Foreskin keratinocyte (primary cell): ENCODE measurements at places on chromosomes 16 and 17.

DNA sequence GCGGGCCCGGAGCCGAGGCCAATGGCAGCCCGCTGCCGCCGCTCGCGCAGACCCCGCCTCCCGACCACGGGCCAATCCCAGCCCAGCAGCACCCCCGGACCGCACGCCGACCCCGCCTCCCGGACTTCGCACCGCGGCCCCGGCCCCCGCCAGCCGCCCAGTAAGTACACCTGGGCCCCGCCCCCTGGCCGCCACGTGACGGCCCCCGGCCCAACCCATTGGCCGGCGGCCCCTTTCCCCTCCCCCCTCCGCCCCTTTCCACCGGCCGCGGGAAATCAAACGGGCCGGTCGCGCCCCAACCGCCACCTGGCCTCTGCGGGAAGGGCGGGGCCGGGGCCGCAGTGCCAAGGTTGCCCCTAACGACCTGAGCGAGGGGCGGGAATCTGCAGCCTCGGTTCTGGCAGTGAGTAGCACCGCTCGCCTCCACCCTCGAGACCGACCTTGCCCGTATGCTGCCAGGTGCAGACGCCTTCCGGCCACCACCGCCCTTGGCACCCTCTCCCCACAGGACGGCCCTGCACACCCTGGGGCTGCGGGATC lies at the start of gene YBX2:
TSS of gene YBX2 (minus strand) at position 26 of the 540 bp plus-strand sequence. CDS start 139 bp downstream, outside the sequence.
- no peak for DNase-seq

DNA sequence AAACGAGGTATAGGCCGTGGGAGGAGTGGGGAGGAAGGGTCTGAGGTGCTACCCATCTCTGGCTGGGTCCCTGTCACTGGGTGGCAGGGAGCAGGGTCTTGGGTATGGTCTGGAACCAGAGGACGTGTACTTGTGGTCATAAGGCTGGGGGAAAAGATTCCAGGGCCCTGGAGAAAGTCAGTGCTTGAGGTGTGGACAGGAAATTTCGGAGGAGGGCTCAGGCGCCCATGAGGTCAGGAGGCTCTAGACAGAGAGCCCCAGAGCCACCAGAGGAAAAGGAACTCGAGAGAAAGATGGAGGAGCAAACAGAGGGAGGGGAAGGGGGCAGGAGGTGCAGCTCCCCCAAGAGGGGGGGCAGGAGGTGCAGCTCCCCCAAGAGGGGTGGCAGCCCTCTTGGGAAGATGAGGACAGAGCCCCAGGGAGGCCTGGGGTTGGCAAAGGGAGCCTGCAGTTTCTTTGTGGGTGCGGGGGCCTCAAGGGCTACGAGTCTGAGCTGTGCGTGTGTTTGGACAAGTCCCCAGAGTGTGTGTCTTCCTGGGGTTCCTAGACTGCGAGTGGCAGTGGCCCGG lies 683 bp upstream of the SLC7A6 start:
- DNase-seq, result no peak

GRCh38 chr17:40696651-40697072 lies 6.9 kb downstream of the KRT24 start:
- no peak for DNase-seq

GRCh38 chr17:47465165-47465564 lies 65.7 kb upstream of the NPEPPS start:
- DNase-seq, result no peak

DNA sequence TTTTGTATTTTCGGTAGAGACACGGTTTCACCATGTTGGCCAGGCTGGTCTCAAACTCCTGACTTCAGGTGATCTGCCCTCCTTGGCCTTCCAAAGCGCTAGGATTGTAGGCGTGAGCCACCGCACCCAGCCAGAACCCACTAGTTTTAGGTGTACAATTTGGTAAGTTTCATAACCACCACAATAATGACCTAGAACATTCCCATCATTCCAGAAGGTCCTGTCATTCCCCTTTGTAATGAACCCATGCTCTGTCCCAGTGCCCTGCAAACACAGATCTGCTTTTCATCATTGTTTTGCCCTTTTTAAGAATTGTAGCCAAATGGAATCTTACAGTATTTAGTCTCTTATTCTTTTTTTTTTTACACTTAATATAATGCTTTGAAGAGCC lies 35.6 kb upstream of the IRF8 start:
- DNase-seq, result no peak

- DNase-seq, result no peak
These were observed 60.9 kb downstream of the CPPED1 start for GRCh38 chr16:12742741-12743140.

- DNase-seq, result no peak
These were observed 46.6 kb downstream of the HOXB1 start for GRCh38 chr17:48484256-48484655.

DNA sequence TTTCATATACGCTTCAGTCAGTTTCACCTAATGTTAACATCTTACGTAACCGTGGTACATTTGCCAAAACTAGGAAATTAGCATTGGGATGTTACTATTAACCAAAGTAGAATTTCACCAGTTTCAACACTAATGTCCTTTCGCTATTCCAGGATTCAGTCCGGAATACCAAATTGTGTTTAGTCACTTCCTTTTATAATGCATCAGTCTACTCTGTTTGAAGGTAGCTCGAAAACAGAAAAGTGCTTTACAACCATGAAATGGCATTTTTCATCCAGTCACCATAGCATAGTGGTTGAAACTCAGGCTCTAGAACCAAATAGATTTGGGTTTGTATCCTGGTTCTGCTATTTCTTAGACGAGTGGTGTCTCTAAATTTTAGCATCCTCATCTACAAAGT lies 29.4 kb downstream of the AP2B1 start:
- no peak for DNase-seq

DNA sequence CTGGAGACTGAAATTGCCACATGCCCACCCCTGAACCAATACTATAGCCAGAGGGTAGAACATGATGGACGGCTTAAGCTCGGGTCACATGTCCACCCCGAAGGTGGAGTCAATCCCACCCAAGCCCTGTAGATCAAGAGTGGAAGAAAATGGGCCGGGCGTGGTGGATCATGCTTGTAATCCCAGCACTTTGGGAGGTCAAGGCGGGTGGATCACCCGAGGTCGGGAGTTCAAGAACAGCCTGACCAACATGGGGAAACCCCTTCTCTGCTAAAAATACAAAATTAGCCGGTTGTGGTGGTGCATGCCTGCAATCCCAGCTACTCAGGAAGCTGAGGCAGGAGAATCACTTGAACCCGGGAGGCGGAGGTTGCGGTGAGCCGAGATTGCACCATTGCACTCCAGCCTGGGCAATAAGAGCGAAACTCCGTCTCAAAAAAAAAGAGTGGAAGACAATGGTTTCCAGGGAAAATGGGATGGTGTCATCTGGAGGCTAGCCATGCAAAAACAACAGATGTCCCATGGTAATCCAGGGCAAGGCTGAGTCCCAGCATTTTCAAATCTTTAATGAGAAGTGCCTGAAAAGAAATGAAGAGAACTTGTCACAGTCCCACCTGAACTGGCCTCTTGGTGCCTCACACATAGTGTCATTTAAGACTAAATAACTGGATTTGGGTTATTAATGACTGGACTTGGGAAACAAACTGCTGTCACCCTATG lies 30.1 kb downstream of the CD300LF start:
- no peak for DNase-seq

- no peak for DNase-seq
These were observed 39.9 kb downstream of the TEKT5 start for GRCh38 chr16:10654592-10655414.

GRCh38 chr17:75571197-75571884 lies 16.3 kb upstream of the MYO15B start:
- no peak for DNase-seq

DNA sequence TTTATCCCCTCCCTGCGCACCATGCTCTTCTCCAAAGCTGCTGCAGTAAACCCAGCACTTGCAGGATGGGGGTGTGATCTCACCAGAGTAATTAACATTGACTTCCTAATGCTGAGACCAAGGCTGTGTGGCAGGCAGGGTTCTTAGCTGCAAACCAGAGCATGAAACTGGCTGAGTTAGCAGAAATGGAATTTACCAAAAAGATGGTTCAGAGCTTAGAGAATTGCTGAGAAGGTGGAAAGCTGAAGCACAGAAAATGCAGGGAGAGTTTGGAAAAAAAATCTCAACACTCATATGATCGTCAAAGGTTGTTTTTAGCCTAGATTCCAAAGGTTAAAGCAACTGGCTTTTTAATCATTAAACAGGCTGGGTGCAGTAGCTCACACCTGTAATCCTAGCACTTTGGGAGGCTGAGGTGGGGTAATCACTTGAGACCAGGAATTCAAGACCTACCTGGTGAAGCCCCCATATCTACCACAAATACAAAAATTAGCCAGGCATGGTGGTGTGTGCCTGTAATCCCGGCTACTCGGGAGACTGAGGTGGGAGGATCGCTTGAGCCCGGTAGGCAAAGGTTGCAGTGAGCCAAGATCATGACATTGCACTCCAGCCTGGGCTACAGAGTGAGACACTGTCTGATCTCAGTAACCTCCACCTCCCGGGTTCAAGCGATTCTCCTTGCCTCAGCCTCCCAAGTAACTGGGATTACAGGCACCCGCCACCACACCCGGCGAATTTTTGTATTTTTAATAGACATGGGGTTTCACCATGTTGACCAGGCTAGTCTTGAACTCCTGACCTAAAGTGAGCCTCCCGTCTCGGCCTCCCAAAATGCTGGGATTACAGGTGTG lies 6.0 kb upstream of the TXNDC11 start:
- no peak for DNase-seq

GRCh38 chr17:9259419-9259818 lies 238.1 kb downstream of the NTN1 start:
- DNase-seq, result no peak

DNA sequence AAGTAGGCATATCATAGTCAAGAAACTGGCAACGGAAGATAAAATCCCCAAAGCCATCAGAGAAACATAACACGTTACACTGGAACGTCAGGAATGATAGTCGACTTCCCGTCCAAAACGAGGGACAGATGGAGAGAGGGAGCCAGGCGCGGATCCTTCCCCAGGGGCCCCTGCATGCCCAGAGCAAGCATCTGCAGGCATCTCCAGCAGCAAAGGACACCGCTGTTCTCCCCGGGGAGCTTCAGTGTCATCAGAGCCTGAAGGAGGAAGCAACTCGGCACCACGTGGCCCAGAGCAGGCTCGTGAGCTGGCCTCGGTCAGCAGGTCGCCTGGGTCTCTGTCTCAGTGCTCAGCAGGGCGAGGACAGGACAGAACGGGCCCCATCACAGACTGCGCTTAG lies 50.1 kb downstream of the LMF1 start:
- DNase-seq, result no peak

- DNase-seq, result no peak
These were observed 150.2 kb upstream of the CACNG5 start for GRCh38 chr17:66684731-66685130.

DNA sequence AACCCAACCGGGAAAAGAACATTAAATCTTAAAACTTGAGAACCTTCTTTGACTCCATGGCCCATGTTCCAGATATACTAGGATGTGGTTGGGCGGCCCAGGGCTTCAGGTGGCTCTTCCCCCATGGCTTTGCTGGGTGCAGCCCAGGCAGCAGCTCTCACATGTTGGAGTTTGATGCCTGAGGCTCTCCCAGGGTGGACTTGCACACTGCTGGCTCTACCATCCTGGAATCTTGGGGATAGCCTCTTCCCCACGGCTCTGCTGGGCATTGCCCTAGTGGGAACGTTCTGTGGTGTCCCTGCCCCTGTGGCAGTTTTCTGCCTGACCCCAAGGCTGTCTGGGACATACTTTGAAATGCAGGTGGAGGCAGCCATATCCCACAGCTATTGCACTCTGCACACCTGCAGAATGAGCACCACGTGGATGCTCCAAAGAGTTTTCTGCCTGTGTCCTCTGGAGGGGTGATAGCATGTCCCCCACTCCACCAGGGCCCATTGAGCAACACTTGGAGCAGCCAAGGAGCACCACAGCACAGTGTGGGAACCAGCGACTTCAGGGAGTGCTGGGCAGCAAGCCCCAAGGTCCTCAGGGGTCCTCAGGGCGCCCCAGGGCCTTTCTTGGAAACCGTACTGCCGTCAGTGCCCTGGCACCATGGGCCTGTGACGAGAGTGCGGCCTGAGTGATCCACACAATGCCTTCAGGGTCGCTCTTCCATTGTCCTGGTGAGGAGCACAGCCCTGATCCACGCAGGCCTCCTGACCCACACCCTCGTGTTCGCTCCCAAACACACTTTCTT lies 70.8 kb downstream of the GOSR1 start:
- DNase-seq, result no peak

DNA sequence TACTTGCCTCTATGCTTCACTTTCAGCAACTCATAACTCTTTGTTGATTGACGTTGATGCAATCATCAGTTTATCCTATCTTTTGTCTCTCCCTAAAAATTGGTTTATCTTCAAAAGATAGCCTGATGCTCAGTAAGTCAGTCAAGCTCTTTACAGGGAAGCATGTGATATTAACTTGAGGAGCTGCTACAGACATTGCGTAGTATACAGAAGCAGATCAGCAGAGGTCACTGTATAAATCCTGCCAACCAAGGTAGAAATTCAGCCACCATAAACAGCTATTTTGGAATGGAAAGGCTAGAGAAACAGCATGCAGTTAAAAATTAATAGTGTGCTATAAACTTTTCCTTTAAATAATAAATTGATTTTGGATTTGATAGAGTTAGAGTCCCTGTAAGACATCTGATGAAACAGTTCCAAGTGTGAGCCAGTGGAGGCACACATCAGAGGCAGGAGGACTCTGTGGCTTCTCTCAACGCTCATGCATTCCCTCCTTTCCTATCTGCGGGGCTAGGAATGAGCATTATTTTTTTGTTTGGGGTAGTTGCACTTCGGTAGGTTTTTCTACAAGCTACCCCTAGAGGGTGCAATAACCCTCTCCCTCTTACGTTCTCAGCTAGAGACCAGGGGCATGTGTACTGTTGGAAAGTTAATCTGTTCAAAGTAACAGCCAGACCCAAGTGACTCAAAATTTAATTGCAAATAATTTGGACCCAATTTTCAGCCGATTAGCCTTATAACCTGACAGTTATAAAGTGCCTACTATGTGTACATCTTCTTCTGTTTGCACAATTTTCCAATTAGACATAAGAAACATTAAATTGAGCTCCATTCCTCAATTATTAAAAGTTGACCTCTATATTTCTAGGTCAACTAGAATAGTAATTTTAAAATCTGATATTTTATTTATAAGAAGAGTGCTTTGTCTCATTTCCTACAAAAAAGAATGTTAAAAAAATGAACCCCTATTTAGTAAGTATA lies 647.7 kb upstream of the SOX9 start:
- DNase-seq, result peak; percentile 60

GRCh38 chr16:70267516-70267915 lies 15.8 kb upstream of the EXOSC6 start:
- DNase-seq, result no peak

GRCh38 chr17:19317359-19318095 lies 45.0 kb downstream of the B9D1 start:
- no peak for DNase-seq

GRCh38 chr17:60065136-60065535 lies 13.6 kb downstream of the HEATR6 start:
- DNase-seq, result no peak

- no peak for DNase-seq
These were observed 25.5 kb upstream of the BEAN1 start for GRCh38 chr16:66401610-66402009.

- peak; percentile 87 for DNase-seq
These were observed 25.4 kb downstream of the PELP1 start for GRCh38 chr17:4678448-4679026.

GRCh38 chr17:80861418-80861815 lies 130.2 kb upstream of the CHMP6 start:
- DNase-seq, result no peak

- DNase-seq, result peak; percentile 7
These were observed 122.4 kb upstream of the NUDT7 start for GRCh38 chr16:77599793-77600415.

- no peak for DNase-seq
These were observed 4.3 kb downstream of the KCNJ2 start for GRCh38 chr17:70173681-70174080.
